ENCODE measurements at places on chromosomes 12 and 14.

GRCh38 chr14:21833836-21834235 lies 160.2 kb upstream of the OR4E1 start:
- no peak for DNase-seq

- peak; percentile 28 for DNase-seq
Observed at GRCh38 chr12:27013611-27014084, 536 bp downstream of the TM7SF3 start.

GRCh38 chr12:32146074-32146873 lies 39.6 kb downstream of the BICD1 start:
- no peak for DNase-seq

DNA sequence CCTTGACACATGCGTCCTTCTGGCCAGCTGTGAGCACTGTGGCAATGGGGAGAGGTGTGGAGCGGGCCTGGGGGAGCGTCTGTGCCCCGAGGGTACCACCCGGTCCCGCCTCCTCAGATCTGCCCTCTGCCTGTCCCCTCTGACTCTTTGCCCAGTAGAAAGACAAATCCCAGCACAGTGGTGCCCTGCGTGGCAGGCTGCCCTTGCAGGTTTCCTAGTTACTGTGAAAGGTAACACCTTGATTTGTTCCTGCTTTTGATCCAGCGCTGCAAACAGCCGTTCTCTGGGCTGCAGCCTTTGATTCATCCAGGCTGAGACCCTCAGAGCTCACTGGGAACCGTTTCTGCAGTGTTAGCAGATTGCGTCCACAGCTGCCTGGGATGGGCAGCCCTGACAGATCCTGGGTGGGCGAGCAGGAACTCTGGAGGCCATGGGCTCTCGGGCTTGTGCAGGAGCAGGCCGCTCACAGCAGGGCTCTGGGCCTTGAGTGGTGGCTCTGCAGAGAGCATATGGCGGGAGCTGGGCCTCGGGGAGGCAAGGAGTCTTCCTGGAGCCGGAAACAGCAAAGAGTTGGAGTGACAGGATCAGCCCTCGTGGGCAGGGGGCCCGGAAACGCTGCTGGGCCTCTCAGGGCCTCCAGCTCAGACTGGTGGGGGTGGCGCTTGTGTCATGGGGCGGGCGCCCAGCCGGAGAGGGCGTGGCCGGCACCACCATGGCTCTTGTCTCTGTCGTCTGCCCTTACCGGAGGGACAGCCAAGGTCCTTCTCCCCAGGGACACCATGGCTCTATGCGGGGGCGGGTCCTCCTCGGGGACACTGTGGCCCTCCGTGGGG lies 16.6 kb downstream of the FBRSL1 start:
- DNase-seq, result peak; percentile 71

DNA sequence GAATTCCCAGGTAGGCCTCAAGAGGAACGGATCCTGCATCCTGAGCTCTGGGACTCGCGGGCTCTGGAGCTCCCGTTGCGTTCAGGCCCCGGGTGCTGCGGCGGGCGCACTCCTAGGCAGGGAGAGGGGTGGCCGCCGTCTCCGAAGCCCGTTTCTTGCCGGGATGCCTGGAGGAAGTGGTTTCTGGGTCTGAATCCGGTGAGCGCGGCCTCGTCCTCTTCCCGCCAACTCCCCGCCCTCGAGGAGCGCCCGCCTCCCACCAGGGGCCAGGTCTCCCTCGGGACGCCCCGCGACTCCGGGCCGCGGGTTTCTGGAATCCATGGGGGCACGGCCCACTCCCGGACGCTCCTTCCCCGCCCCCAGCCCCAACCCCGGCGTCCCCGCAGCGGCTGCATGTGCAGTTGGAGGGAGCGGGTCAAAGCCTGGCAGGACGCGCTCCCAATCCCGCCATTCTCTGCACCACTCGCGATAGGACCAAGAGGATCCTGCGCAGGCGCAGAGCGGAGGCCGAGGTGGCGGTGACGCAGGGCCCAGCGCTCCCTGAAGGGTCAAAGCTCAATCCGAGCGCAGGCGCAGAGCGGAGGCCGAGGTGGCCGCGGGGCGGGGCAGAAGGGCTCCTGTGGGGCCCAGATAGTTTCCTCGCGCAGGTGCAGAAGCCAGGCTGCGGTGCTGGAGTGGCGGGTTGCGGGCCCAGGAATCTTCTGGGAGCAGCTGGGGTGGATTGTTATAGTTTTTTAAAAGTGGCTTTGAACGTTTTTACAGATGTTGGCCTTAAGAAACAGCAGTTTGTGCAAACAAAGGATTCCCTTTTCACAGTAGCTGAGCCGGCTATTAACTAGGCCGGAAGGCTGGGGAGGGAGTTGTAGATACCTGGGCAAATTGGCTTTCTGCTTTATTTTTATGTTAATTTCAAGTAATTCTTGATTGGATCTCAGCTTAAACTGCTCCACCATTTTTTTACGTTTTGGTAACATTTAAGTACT lies 796.4 kb downstream of the AACS start:
- DNase-seq, result no peak

GRCh38 chr12:28603239-28603638 lies 413.0 kb downstream of the CCDC91 start:
- DNase-seq, result no peak

GRCh38 chr14:56666716-56667115 lies 87.1 kb downstream of the TMEM260 start:
- DNase-seq, result no peak

DNA sequence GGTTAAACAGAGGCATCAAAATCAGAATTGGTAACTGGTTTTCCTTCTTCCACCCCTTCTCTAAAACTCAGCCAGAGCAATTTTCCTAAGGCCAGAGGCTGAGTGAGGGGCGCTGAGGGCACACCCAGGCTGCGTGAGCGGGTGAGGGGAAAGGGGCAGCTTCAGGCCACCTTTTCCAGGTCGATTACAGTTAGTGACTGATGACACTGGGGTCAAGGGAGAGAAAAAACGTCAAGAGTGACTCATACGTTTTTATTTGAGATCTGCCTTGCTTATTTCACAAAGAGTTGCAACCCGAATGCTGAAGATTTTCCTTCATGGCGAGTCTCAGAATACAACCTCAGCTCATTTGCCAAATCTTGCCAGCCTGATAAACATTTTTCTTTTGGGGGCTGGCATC lies 46.7 kb upstream of the EVL start:
- no peak for DNase-seq

GRCh38 chr14:37595809-37596621 lies 586 bp downstream of the TTC6 start:
- peak; percentile 27 for DNase-seq

GRCh38 chr12:131829791-131830334 lies 1.7 kb downstream of the MMP17 start:
- no peak for DNase-seq

- DNase-seq, result no peak
Observed at GRCh38 chr12:100953677-100954076, 159.1 kb downstream of the ANO4 start.

DNA sequence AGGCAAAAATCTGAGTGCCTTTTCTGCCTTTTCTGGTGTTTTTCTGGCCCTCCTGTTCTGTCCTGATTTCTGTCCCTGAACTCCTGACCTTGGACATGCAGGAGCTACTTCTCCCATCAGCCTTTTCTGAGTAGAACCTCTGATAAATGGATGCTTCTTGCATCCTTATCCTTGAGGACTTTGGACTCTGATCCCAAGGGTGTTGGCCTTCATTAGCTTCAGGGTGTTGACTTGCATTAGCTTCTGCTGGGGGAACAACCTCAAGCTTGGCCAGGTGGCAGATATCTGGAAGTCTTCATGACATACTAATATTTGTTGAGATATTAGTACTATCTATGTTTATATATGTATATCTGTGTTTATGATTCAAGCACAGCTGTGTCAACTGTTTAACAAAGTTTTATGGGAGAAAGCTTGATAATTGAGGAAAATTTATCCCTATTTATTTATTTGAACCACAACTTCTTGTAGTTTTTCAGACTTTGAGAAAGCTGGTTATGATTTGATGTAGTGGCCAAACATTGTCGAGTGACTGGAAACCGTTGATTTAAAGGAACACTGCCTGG lies 124.3 kb downstream of the CHST11 start:
- DNase-seq, result no peak

DNA sequence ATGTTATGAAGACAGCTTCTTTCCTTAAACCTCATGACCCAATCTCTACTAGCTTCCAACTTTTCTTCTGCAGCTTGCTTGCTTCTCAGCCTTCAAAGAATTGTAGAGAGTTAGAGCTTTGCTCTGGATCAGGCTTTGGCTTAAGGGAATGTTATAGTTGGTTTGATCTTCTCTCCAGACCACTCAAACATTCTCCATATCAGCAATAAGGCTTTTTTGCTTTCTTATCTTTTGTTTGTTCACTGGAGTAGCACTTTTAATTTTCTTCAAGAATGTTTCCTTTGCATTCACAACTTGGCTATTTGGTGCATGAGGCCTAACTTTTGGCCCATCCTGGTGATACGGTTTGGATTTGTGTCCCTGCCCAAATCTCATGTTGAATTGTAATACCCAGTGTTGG lies 163.8 kb downstream of the PCNX1 start:
- no peak for DNase-seq

- DNase-seq, result no peak
Observed at GRCh38 chr14:102264775-102265174, 40.2 kb downstream of the MOK start.

- no peak for DNase-seq
Observed at GRCh38 chr14:65187421-65188049, 85.2 kb upstream of the MAX start.

Measured in inflammatory macrophage treated with lipopolysaccharide for 1 hour (primary cell).